T follicular helper cell (primary cell): ENCODE measurements at places on chromosomes 7 and 10.

DNA sequence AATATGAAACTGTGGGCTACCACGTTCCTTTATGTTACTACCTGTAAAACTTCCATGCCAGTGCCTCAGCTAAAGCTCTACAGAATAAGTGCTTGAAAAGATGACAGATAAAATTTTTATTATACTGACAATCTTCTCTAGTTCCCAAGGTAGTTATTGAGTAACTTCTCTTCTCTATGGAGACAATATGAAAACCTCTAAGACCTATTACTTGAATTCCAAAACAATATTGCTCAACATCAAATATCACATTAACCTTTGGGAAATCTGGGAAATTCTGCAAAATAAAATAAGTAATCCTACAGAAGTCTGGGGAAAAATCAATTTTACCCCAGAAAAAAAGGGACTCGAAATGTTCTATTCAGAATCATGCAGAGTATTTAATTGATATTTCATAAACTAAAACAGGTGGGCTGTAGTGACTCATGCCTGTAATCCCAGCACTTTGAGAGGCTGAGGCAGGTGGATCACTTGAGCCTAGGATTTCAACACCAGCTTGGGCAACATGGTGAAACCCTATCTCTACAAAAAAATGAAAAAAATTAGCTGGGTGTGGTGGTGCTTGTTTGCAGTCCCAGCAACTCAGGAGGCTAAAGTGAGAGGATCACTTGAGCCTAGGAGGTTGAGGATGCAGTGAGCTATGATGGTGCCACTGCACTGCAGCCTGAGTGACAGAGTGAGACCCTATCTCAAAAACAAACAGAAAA is 23.8 kb upstream of the ANK3 start:
- no peak for DNase-seq

- no peak for DNase-seq
Observed at GRCh38 chr7:16067711-16068110, 353.6 kb downstream of the CRPPA start.

DNA sequence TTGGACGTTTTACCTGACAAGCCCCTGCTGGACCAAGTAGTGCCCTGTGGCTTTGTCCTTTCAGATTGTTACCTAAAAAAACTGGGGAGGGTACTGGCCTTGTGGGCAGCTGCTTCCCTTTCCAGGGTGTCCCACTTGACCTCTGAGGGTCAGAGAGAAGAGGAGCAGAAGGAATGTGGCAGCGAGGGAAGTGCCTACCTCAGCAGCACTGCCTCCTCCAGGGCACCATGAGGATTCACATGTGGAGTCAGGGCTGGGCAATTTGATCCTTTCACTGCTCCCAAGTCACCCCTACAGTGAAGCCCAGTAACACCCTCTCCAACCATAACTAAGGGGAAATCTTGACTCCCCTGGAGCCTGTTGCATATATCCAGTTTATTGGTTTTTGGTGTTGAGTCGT is 64.6 kb downstream of the ITGB1 start:
- DNase-seq, result no peak

DNA sequence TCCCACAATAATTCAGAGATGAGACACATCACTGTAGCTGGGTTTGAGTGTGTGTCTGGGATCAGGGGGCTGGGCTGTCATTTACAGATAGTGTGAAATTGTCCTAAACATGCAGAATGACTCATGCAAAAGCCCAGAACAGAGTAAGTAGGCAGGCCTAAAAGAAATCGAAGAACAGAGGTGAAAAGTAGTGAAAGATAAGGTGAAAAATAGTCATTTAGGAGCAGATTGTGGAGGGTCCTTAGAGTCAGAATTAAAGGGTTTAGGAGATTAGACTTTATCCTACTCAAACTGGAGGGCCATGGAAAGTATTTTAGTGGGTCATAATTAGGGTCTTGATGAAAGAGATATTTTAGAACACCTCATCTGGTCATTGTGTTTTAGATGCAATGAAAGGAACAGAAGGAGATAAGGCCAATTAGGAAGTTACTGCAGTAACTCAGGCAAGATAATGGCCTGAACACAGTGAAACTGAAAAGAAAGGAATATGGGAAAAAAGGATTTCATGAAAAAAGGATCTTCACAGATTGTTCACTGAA is 58.3 kb upstream of the NEBL start:
- no peak for DNase-seq

GRCh38 chr7:14305233-14305866 is 315.9 kb upstream of the ETV1 start:
- no peak for DNase-seq

- DNase-seq, result no peak
Observed at GRCh38 chr7:122304319-122304975, at the start of gene FEZF1. FEZF1 (minus strand) TSS chr7:122304750; CDS start chr7:122304437, 313 bp downstream.

DNA sequence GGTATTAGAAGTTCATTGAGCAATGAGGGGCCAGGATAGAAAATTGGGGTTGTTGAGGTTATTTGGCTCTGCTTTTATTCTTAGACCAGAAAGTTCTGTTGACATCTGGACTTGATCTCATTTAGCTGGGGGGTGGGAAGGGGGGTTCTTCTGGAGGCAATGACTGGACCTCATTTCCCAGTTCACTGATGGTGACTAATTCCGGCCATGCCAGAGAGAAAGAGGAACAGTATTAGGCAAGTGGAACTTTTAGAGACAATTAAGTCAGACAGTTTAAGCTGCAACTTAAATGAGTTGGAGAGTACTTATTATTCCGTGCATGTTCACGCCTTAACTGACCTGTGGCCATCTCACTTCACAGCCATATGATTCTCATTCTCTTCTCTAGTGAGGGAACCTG is 512.5 kb downstream of the REEP3 start:
- no peak for DNase-seq

DNA sequence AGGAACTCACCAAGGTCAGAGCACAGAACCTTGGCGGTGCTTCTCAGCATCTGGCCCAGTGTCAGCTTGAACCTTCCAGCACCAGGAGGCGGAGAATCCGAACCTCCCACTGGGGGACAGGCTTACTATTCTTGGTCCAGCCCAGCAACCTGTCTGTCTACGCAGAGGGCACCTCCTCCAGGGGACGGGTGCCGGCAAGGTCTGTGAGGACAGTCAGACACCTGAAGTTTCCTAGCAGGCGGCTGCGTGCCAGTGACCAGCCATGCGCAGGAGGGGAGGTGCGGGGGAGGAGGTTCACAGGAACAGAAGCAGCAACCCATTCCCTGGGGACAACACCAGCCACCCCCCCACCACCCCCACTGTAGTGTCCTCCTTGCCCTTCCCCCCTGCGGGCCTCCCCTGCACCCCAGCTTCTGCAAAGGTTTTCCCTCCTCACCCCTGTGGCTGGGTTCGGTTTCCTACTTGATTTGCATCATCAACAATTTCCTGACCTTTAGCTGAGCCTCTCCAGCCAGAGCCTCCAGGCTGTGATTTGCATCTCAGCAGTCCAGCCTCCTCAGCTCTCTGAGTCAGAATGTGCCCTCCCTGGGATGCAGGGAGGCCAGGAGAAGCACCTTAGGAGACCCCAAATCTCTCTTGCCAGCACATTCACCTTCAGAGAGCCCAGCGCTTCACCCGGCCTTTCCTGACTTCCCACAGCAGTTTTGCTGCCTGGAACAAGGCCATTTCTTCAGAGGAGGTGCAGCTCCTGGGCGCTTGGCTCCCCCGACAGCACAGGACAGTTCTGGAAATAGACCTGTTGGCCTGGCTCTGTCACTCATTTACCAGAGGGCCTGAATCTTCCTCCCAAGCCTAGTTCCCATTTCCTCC is 107.5 kb upstream of the NPS start:
- no peak for DNase-seq

DNA sequence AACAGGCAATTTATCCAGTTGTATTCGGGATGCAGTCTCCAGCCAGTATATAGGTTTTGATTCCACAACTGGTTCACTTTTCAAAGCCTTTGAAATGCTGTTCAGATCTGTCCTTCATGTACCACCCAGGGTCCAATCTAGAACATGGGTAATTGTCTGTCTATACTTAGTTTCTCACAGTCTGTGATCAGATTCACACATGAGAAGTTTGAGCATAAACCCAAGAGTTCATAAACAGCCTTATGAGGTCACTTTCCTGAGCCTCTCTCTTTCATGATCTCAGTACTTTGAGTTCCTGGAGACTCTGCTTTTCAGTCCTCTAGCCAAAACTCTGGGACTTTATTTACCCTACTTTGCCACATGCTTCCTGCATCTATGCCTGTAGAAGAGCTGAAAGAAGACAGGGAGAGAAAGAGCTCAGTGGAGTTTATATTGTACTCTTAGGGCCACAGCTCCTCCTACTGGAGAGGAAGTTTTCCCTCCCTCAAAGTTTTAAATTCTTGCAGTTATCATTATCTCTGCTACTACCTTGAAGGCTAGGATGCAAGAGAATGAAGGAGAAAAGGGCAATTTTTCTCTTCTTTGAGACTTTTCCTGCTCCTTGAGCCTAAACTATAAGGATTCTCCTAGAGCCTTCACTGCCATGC is 172.0 kb downstream of the ZEB1 start:
- no peak for DNase-seq

GRCh38 chr10:49647985-49648795 is 31.3 kb upstream of the C10orf53 start:
- DNase-seq, result no peak

DNA sequence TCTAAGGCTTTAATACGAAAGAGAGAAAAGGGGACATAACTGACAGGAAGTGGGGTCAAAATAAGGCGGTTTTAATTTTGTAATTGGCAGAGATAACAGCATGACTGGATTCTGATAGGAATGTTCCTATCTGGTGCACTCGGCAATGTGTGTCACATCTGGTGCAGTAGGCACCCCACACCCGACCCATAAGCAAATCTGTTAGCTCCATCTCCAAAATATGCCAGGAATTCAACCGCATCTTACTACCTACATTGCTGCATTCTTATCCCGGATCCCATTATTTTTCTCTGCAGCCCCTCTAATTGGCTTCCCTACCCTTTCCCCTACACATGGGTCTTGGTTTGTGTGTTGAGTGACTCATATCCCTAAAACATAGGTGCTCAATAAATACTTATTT is 19.1 kb upstream of the GALNT11 start:
- DNase-seq, result no peak

- DNase-seq, result no peak
Observed at GRCh38 chr10:133144771-133145170, 15.2 kb upstream of the KNDC1 start.

DNA sequence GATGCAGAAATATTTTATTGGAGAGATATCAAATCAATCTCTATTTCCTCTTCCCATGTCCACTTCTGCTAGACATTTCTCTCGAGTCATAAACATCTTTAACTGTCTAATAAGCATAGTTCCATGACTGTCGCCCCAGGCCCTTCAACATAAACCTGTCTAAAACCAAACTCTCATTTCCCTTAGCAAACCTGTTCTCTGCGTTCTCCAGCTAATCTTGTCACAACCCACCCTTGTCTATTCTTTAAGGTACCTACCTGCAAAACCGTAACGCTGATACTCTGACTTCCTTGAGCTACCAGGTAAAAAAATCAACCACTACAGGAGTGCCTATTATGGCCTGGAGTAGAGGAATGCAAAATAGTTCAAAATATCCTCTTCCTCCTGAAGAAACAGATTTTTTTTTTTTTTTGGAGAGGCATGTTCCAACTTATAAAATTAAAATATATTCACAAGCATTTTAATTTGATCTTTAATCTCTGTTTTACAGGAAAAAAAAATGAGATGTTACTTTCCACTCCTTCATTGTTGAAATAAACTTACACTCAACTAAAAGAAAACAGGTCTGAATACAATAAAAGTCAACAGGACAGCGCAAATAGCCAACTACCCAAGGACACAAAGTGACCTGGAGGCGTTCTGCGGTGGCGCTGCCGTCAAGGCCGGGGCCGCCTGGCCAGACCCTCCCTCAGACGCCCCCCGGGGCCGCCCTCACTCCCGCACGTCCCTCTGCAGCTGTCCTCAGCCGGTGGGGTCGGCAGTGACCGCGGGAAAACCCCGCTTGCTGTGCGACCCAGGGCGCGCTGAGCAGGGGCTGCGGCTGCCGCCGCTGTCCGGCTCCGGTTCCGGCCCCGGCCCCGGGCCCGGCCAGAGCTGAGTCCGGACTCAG is 765 bp downstream of the SLC25A40 start:
- DNase-seq, result no peak

DNA sequence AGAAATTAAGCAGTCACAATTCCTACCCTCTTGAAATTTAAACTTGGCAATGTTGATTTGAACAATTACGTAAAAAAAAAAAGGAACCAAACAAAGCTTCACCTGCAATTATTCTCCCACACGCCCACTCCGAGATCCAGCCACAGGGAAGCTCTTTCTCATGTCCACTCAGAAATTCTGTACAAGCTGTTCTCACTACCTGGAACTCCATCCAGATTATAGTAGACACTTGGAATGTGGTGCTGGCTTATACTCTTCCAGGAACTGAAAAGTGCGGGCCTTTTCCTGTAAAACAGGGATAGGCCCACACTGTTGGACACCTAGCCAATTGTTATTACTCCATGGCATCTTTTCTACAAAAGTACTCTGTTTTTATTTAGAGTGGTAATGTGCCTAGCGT is 20.3 kb upstream of the TOMM7 start:
- DNase-seq, result no peak

- no peak for DNase-seq
Observed at GRCh38 chr10:48577158-48577557, 27.7 kb downstream of the ARHGAP22 start.

- peak; percentile 53 for DNase-seq
Observed at GRCh38 chr10:80465839-80466590, 11.9 kb downstream of the TSPAN14 start.

GRCh38 chr10:35774109-35774508 is 132.0 kb upstream of the FZD8 start:
- DNase-seq, result no peak

GRCh38 chr10:63561341-63561740 is 40.1 kb downstream of the REEP3 start:
- no peak for DNase-seq

DNA sequence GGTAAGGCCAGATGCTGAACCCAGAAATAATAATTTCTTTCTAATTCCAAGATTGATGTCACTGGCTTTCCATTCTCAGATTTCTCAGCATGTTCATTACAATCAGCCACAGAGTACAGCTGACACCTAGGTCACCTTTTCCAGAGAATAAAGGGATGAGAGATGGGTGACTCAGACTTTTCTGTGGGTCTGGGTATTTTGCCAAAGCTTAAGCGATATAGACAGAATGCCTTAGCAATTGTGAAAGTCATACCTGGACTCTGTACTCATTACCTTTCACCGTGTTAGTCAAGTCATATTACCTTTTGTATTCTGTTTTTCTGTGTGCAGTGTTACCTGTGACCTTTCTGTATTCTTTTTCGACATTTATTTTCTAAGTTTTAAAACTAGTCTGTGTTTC is 10.6 kb upstream of the PRTFDC1 start:
- DNase-seq, result no peak

- no peak for DNase-seq
Observed at GRCh38 chr7:151920488-151920887, 35.8 kb upstream of the GALNTL5 start.

DNA sequence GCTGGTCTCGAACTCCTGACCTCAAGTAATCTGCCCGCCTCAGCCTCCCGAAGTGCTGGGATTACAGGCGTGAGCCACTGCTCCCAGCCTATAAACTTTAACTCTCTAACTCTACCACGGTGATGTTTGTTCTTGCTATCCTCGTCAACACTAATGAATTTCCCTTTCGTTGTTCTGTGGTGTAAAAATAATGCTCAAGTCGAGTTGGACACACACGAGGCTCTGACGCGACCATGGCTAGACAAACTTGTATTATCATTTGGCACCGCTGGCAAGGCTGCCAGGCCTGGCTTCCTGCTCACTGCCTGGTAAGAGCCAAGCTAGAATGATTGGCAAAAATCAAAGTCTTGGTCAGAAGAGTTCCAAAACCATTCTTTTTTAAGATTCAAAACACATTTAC is 167.0 kb upstream of the KLF6 start:
- DNase-seq, result no peak

- no peak for DNase-seq
Observed at GRCh38 chr7:37341033-37341630, 107.5 kb downstream of the ELMO1 start.

- no peak for DNase-seq
Observed at GRCh38 chr7:108623220-108623619, 53.5 kb downstream of the DNAJB9 start.
